ENCODE measurements at places on chromosomes 5 and 9.
A peak's percentile ranks its signal among the peaks of the same experiment; 100 is the strongest.

DNA sequence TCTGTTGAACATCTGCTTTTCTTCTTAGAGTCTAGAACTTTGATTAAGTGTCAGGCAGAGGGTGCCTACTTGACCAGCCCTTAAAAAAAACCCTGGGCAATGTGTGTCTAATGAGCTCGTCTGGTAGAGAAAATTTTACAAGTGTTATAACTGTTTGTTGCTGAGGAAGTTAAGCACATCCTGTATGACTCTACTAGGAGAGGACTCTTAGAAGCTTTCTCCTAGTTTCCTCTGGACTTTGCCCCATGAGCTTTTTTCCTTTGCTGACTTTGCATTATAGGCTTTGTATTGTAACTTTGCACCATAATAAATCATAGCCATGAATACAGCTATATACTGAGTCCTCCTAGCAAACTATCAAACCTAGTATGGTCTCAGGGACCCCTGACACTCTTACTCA is 39.4 kb downstream of the GNG10 start:
- no peak for DNase-seq

- DNase-seq: no peak
These were observed 189.8 kb downstream of the ARHGAP26 start for GRCh38 chr5:142959683-142960657.

GRCh38 chr5:35153375-35153932 is 76.8 kb downstream of the PRLR start:
- no peak for DNase-seq

- no peak for DNase-seq
These were observed 137.2 kb downstream of the CAVIN4 start for GRCh38 chr9:100715100-100715380.

GRCh38 chr9:121561385-121562222 is 62.0 kb upstream of the GGTA1 start:
- DNase-seq: no peak

DNA sequence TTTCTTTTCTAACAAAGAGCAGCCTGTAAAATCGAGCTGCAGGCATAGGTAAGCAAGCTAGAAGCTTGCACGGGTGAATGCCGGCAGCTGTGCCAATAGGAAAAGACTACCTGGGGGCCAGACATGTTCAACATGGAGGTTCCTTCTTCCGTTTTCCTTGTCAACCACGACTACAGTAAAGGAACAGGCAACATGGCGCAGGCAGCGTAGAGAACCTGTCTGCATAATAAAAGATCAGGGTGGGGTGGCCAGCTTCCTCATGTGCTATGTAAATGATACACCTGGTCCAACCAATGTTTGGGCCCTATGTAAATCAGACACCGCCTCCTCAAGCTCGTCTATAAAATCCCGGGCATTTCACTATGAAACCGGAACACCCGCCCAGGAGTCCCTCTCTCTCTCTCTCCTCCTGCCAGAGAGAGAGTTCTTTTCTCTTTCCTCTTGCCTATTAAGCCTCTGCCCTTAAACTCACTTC is 103.8 kb upstream of the LIFR start:
- DNase-seq: no peak

GRCh38 chr5:172594431-172594830 is 46.6 kb upstream of the NEURL1B start:
- no peak for DNase-seq

DNA sequence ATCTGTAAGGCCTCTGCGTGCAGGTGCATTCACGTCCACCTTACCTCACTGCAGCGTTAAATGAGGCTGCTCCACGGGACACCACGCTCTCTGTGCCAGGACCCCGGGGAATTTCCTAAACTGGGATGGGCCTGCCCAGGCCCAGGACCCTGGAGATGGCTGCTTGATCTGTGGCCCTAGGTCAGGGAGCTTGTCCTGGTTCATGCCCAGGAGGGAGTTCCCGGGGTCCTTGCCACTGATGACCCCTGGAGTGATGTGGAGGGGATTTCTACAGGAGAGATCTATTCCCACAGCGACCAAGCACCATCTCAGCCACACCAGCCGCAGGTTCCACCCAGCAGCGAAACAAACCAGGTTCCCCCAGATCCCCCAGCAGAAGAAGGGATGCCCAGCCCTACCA is 3.5 kb downstream of the OR2V1 start:
- no peak for DNase-seq

DNA sequence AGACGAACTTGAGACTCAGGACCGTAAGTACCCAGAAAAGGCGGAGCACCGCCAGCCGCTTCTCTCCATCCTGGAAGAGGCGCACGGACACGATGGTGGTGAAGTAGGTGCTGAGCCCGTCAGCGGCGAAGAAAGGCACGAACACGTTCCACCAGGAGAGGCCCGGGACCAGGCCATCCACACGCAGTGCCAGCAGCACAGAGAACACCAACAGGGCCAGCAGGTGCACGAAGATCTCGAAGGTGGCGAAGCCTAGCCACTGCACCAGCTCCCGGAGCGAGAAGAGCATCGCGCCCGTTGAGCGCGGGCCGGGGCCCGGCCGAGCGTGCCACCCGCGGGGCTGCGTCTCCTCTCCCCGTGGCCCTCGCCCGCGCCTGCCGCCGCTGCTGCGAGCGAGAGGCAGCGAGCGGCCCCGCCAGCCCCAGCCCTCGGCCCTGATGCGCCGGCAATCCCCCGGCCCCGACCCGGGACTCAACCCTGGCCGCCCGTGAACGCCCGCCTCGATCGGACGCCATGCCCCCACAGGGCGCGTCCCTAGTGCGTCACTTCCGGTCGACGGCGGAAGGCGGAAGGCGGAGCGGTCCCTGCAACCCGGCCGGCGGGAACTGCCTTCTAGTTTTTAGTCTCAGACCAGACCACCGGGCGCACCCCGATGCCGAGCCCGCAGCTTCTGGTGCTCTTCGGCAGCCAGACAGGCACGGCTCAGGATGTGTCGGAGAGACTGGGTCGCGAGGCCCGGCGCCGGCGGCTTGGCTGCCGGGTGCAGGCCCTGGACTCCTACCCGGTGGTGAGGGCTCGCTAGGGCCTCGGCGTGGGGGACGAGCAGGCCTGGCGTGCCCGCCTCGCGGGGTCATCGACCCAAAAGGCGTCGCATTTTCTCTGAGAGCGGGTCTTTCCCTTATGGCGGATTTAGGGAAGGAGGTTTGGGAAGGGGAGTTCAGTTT is at the start of the genes NDOR1 and TMEM203:
NDOR1 (plus strand) TSS at position 575 of the 944 bp plus-strand sequence; CDS start at position 653, 78 bp downstream.
TMEM203 (minus strand) TSS at position 523 of the 944 bp plus-strand sequence; CDS start at position 289, 234 bp downstream.
- peak; percentile 91 for DNase-seq

DNA sequence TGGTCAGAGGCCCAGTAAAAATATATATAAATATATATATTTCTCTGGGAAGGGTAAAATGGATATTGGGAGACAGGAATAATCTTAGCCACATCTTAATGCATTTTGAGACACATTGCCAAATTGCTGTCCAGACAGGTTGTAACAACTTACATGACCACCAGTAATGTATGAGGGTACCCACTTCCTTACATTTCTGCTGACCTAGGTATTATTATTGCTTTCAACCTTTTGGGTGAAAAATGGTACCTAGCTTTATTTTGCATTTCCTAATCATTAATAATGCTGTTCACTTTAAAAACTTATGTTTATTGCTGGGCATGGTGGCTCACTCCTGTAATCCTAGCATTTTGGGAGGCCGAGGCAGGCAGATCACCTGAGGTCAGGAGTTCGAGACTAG is 61.5 kb downstream of the MEGF10 start:
- DNase-seq: no peak

GRCh38 chr5:69295088-69295754 is 37.4 kb downstream of the CCDC125 start:
- DNase-seq: no peak

DNA sequence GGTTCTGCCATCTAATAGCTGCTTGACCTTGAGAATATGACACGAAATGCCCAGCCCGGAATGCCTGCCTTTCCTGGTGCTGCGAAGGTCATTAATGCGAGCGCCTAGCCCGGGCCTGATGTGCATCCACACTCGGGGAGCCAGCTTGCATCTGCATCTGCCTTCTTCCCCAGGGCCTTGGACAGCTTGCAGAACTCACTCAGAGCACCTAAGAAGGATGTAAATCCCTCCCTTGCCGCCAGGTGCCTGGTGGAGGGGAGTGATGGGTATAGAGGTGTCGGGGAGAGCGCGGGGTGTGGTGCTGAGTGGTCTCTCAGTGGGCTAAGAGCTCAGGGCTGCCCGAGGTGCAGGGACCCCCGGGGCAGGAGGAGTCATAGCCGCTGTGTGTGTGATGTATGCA is 127.2 kb downstream of the MRPL36 start:
- DNase-seq: no peak

- no peak for DNase-seq
These were observed 1.7 kb downstream of the EBF1 start for GRCh38 chr5:159097784-159098602.

- DNase-seq: no peak
These were observed 3.6 kb downstream of the SMC5 start for GRCh38 chr9:70262366-70262765.

GRCh38 chr9:6415266-6415665 is 2.3 kb downstream of the UHRF2 start:
- DNase-seq: no peak

- no peak for DNase-seq
These were observed 195.7 kb downstream of the AOPEP start for GRCh38 chr9:94922098-94922607.

GRCh38 chr5:31470608-31471007 is 61.3 kb downstream of the DROSHA start:
- DNase-seq: no peak

DNA sequence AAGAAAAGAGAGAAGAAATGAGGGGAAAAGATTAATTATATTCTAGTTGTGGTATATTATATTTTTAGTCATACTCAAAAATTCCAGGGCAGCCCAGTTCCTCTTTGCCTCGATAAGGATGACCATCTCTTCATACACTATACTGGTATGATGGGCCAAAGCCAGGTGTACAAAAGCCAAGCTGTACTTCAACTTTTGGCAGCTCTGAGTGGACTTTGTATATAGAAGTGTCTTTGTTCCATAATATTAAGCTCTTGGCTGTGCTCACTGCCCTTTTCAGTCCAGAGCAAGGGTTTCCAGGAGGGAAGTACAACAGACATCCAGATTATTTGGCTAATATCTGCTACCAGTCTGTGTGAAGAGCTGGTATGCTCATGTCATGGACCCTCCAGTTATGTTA is 934.3 kb upstream of the CDH10 start:
- no peak for DNase-seq

DNA sequence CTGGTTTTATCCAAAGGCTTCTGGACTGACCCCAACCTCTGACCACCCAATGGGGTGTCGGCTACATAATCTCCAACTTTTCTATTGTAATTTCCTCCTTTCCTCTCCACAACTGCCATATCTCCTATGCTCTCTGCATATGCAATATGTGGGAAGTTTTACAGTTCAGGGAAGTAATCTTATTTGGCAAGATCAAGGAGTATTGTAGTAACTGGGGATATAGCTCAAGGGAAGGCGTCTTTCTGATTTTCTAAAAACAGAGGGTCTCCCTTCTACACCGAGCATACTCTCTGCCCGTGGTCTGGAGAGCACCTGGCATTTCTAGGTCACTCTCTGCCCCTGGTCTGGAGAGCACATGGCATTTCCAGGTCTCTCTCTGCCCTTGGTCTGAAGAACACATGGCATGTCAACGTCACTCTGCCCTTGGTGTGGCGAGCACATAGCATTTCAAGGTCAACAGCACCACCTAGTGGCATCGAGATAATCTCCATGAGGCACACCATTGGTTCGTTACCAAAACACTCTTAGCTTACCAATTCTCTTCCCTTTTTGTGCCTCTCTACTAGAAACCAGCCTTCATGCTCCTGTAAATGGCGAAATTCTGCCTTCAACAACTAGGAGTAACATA is 616.4 kb upstream of the NUDT12 start:
- no peak for DNase-seq

GRCh38 chr5:160134332-160134731 is 15.1 kb upstream of the PWWP2A start:
- DNase-seq: no peak

DNA sequence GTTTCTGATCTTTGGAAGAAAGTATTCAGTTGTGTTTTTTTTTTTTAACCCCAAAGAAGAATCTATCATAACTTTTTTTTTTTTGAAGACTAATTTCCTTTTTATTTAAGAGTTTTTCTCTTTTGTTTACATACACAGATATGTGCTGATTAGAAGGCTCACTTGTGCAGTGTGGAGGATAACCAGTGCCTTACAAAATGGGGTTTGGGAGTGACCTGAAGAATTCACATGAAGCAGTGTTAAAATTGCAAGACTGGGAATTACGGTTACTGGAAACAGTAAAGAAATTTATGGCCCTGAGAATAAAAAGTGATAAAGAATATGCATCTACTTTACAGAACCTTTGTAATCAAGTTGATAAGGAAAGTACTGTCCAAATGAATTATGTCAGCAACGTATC is 50.3 kb downstream of the FER start:
- DNase-seq: no peak

DNA sequence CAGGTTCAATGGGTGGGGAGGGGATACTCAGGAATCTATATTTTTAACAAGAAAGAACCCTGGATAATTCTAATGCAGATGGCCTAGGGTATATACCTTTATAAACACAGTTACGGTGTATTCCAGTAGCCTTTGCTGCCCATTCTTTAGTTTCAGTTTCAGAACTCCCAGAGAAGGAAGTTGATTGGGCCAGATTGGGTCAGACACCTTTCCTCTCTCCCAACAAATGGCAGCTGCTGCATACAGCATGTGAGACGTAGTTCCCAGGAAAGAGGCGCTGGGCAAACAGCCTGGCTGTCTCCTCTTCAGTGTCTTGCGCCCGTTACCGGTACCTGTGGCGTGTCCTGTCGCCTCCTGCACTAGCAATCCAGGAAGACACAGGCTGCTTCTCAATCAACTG is 20.4 kb downstream of the ACO1 start:
- no peak for DNase-seq

- DNase-seq: no peak
These were observed 81.6 kb upstream of the TNFAIP8 start for GRCh38 chr5:119274030-119274766.

GRCh38 chr5:56818450-56819037 is 3.2 kb downstream of the MAP3K1 start:
- DNase-seq: no peak

GRCh38 chr9:128033609-128034008 is 33.5 kb downstream of the NAIF1 start:
- no peak for DNase-seq

- no peak for DNase-seq
These were observed 451 bp downstream of the LPAR1 start for GRCh38 chr9:111037708-111038330.

DNA sequence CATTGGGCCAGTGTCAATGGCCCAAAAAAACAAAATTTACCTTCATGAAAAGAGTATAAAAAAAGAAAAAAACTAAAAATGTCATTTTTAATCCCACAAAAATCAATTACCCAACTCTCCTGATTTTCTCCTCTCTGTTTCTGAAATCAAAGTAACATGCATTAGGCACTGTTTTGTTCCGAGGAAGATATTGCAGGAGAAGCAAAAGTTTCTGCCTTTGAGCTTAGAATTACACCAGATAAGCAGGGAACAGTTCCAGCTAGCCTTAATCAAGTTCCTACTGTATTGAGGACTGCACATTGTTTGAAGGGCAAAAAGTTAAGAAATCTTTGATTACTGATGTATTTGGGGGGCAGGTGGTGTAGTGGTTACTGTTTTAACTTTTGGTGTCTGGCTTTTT is 1.1 kb upstream of the PRKAA1 start:
- no peak for DNase-seq

- no peak for DNase-seq
These were observed 19.5 kb downstream of the DCAF10 start for GRCh38 chr9:37820142-37820541.

Measured in activated naive CD4-positive, alpha-beta T cell (primary cell).